ENCODE measurements at places on chromosomes 3 and 15.

DNA sequence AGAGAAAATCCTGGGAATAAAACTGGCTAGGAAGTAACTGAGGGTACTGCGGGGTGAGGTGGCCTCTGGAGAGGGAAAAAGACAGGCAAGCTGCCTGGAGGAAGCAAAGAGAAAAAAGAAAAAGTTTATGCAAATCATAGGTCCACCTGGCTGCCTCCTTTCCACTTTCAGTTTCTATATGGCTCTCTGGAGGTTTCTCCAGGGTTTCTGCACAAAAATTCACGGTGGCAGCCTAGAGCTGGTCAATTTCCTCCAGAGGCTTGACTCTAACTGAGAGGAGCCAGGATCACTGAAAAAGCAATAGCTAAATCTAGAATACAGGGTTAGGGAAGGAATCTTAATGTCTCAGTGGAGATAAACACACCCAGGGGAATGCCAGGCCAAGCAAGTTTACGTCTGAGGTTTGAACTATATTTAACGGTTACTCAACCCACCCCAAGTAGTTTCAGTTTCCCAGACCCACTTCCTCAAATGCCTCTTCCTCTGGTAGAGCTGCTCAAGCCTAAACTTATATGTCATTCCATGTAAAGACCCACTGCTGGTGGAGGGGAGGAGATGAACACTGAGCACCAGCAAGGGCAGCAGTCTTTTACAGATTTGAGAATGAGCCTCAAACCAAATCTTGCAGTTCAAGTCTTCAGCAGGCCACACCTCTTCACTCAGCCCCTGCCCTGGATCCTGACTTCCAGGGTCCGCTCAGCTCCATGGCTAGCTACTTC is 5.7 kb downstream of the LYSMD2 start:
- no peak for DNase-seq

DNA sequence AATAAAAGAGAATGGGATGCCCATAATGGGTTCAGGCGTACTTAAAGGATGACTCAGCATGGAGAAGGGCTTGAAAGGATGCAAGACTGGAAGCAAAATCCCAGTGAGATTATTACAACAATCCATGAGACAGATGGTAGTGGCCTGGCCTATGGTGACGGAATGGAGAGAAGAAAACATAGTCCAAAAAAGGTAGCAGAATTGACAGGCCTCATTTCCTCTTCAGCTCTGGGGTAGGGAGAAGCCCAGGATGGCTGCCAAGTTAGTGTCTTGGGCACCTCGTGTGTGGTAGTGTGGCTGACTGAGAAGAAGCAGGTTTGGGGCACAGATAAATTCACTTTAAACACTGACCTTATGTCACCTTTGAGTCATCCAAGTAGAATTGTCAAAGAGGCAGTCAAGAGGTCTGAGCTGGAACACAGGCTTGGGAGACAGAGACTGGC is 18.1 kb downstream of the MB21D2 start:
- DNase-seq = no peak

DNA sequence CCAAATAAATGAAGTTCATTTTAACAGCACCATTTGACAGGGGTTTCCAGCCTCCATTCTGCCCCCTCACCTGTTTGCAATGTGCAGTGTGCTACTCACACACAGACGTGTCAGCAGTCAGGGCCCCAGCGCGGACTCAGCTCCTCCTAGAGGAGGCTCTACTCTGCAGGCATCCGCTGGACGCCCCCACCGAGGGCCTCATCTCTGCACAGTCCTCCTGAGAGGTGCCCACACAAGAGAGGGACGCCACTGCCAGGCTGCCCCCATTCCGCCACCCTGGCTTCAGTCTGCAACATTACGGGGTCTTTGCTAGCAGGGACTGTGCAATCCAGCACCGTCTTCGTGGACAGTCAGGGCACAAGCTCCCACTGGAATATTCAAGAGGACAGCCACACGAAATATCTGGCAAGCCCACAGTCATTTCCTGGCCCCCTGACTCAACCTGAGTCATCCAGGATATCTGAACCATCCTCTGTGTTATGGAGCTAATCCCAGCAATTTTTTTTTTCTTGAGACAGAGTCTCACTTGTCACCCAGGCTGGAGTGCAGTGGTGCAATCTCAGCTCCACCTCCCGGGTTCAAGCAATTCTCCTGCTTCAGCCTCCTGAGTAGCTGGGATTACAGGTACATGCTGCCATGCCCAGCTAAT is 255.0 kb downstream of the OCA2 start:
- DNase-seq = no peak

DNA sequence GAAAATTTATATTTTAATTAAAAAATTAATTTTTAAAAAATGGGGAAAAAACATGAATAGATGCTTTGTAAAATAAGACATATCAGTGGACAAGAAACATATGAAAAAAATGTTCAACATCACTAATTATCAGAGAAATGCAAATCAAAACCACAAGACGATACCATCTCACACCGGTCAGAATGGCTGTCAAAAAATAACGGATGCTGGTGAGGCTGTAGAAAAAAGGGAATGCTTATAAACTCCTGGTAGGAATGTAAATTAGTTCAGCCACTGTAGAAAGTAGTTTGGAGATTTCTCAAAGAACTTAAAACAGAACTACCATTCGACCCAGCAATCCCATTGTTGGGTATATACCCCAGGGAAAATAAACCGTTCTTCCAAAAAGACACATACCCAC is 93.8 kb downstream of the XRN1 start:
- no peak for DNase-seq

DNA sequence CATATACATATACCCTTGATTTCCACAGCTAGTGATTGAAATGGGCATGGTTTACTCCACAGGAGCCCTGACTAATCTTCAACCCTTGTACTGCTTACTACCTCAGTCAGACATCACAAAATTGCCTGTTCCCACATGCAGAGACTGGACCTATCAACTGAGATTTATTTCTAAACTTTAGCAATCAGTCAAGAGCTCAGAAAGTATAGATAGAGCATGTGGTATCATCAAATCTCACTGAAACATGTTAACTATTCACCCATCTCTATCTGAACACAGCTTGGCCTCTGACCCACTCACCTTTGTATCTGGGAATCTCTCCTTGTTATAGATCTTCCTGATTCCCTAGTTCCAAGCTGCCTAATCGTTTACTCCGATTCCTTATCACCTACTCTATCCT is 14.6 kb downstream of the ADAM10 start:
- DNase-seq = no peak

- no peak for DNase-seq
Observed at GRCh38 chr3:170323331-170323730, 34.2 kb upstream of the SKIL start.

DNA sequence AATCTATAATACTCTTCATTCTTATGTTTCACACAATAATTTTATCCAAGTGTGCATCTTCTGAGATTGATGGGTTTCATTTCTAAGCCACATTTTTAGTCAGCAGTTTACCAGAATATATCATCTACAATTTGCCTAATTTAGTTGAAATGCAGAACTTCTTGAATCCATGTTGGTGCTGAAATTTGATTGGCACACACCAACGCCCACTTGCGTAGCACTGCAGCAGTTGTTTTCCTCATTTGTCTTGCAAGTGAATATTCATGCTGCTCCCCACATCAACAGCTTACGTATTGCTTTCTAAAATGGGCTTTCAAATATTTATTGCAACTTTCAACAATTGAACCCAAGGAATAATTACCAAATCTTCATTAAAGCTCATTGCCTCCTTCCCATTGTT is 87.8 kb upstream of the CTDSPL start:
- DNase-seq = no peak

DNA sequence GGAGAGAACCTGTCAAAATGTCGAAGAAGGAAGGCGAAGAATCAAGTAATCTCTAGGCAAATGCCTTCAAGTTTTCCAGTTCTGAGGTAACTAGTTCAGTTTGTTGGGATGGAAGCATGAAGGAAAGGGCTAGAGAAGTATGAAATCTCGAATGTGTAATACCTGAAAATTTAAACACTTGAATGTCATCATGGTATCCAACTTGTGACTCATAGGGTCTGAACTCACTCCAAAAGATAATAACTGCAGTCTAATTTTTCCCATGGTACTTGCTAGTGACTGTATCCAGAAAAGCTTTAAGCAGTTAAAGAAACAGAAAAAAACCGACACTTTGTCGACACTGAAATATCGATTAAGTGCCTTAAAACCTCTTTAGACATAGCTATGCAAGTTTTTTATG is 102.9 kb upstream of the CHRM5 start:
- no peak for DNase-seq

- no peak for DNase-seq
Observed at GRCh38 chr3:78668302-78668701, 1099.5 kb downstream of the ROBO1 start.

DNA sequence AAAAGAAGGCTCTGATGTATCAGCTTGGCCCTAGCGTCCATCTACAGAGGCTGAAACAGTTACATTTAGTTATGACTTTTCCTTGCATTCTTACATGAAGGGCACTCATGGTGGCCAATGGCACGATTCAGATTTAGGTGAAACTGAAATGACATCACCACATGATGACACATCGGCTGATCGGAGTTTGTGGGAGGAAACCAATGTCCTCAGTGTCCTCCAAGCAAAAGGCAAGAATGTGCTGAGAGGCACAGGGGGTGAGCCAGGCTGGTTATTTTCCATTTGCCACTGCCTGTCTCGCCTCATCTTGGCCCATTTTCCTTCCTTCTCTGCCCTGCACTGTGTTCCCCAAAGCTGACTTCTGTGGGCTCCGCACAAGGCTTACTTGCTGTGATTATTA is 34.4 kb downstream of the TARS3 start:
- DNase-seq = no peak

- no peak for DNase-seq
Observed at GRCh38 chr3:191176038-191176785, 22.8 kb upstream of the OSTN start.

DNA sequence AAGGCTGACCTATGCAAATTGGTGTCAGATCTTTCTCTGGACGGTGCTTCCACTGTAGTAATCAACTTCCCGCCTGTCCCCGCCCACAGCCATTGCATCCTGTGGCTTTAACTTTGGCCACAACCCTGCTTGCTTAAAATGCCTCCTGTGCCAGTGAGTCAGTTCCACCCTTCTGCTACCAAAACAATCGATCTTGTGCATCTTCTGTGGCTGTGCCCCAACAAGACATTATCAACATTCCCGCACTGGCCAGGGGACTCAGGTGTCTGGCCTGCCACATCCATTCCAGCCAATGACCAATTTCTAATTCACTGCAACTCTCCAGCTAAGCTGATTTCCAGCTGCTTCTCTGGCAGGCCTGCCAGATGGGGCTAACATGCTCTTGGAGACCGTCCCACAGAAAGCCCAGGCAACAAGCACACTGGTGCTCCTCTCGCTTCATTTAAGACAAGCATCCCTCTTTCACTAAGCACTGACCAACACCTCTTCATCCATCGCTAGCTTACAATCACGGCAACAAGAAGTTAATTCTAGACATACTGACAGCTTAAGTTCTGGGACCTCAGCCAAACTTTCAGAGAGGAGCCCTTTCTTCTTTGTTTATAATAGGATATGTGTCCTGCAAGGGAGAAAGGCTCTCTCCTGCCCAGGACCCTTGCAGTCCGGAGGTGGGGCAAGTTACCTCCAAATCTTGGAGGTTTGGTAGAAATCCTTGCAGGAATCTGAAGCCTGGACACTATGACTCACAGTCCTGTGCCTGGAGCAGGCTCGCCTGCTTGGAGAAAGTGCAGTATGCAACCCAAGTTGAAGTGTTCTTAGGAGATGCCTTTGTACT is 6.7 kb downstream of the CA12 start:
- no peak for DNase-seq

GRCh38 chr3:167830007-167830406 is 94.5 kb downstream of the SERPINI1 start:
- DNase-seq = no peak

DNA sequence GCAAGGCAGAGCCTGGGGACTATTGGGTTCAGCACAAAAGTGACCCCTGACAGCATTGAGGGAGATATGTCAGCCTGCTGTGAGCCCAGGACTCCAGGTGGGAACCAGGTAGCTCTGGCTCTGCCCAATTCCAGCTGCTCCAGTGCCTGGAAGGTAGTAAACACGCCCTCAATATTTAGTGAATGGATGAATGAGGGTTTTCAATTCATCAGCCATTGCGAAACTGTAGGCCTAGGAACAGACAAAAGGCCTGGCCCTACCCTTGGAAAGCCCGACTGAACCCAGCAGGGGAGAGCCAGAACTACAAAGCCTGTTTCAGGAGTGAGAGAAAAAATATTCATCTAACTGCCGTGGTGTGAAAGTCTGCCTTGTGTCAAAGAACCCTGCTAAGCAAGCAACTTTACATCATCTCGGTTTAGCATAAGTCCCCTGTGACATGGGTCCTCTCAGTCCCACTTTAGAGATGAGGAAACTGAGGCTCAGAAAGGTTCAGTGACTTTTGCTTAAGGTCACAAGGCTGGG is 8.1 kb upstream of the CSK start:
- DNase-seq = no peak

GRCh38 chr3:39124876-39125840 is 17.7 kb downstream of the TTC21A start:
- DNase-seq = no peak

- DNase-seq = no peak
Observed at GRCh38 chr15:38708672-38709180, 144.1 kb upstream of the RASGRP1 start.

DNA sequence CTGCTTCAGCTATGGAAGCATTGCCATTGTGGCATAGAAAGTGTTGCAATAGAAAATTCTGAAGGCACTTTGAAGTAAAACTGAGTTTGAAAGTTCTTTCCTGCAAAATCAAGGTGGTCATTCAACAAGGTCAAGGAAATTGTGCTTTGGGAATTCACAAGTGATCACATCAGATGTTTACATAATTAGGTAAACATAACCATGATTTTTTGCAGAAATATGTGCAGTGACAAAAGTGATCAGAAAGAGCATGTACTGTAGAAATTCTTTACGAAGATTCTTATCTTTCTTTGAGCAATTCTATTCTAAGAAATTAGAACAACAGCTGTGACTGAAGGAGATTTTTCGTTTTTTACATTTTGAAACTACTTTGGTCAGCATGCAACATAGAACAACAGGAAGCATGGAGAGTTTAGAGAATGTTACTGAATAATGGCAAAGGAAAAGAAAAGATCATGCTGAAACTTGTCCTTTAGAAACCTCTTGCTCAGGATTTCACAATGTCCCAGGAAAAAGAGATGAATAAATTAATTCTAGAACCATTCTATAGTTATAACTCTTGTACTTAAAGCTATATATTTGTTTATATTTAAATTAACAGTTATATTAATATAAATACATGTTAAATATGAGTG is 643.4 kb upstream of the ARPP21 start:
- no peak for DNase-seq

- no peak for DNase-seq
Observed at GRCh38 chr15:57320631-57321220, 55.6 kb upstream of the CGNL1 start.

DNA sequence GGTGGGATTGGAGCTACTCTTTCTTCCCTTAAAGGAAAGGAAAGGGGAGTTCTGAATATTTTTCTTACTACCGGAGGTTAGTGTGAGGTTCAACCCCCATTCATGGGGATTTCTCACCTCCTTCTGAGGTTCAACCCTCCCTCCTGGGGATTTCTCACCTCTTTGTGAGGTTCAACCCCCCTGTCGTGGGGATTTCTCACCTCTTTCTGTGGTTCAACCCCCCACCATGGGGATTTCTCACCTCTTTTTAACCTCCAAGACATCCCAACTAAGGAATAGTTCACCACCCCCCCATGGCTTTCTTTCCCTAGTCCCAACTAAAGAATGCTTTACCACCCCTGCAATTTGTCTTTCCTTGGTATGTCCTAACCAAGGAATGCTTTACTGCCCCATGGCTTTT is 520.3 kb downstream of the EDEM1 start:
- no peak for DNase-seq

- no peak for DNase-seq
Observed at GRCh38 chr3:95738045-95738444, 1076.3 kb upstream of the EPHA6 start.
